Stimulated activated CD4-positive, alpha-beta T cell treated with anti-CD3 and anti-CD28 coated beads, Interleukin-2, amount 100 ng/mL, for 24 hours (primary cell): ENCODE measurements at places on chromosomes 13 and 19.

DNA sequence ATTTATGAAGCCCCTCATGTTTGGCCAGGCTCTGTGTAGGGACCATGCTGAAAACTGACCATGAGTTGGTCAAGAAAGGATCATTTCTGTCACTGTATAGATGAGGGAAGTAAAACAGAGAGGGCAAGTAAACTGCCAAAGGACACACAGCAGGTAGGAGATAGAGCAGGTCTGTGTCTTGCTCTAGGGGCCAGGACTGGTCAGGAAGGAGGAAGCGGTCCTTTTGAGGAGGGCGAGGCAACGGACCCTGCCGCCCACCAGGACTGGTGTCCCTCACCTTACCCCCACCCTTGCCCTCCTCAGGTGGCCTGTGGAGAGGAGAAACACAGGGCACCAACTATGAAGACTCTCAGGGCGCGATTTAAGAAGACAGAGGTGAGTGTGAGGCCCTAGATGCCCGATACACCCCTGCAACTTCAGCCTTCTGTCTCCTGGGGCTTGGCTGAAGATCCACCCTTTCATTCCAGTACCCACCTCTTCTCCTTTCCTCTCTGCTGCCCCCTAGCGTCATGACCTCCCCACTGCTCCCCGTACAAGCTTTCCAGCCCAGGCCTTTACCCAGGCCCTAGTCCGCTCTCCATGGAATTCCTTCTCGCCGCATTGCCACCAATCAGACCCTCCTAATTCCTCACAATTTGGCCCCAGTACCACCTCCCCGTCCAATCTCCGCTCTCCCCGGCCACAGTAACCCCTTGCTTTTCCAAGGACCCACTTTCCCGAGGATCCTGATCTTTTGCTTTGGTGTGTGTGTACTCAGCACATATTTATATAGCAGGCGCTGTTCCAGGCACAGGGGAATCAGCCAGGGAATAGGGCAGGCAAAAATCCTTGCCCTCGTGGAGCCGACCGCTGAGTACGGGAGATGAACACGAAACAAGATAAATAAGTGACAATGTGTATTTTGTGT is 3.9 kb downstream of the ANKRD24 start:
- DNase-seq = peak; percentile 87

DNA sequence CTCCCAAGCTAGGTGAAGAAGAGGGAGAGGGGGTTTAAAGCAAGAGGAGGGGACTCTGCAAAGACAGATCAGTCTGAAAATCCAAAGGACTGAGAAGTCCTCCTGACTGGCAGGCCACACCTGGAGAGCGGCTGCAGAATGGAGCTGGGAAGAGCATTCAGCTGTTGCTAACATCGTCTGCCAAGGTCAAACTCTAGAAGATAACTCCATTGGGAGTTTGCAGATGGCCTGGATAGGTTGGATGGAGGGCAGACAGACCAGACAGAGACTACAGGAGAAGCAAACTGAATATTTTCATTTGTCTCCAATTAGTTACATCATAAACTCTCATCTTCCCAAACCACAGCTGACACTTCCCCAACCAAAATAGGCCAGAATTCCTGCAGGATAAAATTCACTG is 19.9 kb upstream of the SHISA2 start:
- no peak for DNase-seq

- no peak for DNase-seq
Measured at GRCh38 chr13:42865768-42866102, 84.4 kb downstream of the FAM216B start.

GRCh38 chr19:46067691-46068090 is 26.9 kb upstream of the IGFL4 start:
- no peak for DNase-seq

- no peak for DNase-seq
Measured at GRCh38 chr13:103844471-103844870, 778.3 kb upstream of the SLC10A2 start.

GRCh38 chr13:79548902-79549301 is 67.9 kb downstream of the NDFIP2 start:
- no peak for DNase-seq

DNA sequence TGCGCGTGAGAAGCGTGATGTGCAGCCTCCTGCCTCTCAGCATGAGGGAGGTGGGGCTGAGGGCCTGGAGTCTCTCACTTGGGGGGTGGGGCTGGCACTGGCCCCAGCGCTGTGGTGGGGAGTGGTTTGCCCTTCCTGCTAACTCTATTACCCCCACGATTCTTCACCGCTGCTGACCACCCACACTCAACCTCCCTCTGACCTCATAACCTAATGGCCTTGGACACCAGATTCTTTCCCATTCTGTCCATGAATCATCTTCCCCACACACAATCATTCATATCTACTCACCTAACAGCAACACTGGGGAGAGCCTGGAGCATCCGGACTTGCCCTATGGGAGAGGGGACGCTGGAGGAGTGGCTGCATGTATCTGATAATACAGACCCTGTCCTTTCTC is 8.7 kb downstream of the CD177 start:
- DNase-seq = no peak

DNA sequence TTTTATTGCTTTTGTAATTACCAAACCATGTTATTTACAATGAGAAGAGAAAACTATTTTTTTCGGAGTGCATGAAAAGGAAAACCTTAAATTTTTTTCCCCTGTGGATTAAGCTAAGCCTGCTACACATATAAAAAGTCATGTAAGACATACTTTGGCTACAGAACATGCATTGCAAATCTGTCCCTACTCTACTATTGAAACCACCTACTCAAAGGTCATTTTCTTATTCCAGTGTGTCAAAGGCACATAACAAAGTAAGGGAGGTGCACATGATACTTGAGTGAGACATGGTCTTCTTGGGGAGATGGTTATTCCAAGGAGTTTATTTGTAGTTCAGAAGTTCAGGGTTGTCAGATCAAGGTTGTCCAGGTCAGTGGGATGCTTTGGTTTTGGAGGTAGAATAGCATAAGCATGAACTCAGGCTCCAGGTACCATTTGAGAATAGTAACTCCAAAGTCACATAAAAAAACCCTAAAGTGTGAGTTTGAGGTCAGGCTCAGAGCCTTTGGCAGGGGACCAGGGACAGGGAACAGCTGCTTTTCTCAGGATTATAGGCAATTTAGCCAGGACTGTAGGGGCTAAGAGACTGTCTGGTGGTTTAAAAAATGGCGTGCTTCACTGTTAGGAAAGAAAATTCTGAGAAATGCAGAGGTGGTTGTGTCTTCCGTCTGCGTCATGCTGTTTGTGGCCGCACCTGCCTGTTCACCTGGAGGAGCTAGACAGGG is 15.4 kb downstream of the FARP1 start:
- no peak for DNase-seq

DNA sequence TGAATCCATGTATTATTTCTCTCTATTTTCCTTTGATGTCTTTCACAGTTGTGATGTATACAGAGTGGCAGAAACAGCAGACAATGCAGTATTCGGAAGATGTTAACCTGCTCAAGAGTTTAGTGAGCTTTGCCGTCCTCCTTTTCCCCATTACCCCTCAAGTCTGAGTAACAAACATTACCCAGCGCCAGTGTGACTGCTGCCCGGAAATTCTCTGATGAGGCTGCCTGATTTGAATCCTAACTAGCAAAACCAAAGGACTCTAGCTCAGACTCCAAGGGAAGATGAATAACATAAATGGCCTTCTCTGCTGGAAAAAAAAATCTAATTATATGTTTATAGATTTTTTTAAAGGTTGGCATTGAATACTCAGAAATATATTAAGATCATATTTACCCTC is 247.3 kb upstream of the SOX21 start:
- no peak for DNase-seq

DNA sequence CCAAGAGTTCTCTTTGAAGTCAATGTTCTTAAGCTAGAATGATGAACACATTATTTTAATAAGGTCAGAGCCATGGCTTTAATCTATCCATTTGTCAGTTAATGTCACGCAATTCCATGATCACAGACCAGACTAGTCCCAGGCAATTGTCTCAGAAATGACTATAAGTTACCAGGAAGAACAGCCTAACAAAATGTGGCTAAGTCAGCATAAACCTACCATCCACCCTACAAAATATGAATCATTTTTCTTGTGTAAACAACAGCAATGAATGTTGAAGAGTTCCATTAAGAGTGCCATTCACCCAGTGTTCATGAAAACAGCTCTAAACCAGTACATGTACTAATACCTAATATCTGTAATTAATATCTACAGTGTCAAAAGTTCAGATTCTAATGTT is 127.5 kb downstream of the KCTD12 start:
- DNase-seq = no peak

DNA sequence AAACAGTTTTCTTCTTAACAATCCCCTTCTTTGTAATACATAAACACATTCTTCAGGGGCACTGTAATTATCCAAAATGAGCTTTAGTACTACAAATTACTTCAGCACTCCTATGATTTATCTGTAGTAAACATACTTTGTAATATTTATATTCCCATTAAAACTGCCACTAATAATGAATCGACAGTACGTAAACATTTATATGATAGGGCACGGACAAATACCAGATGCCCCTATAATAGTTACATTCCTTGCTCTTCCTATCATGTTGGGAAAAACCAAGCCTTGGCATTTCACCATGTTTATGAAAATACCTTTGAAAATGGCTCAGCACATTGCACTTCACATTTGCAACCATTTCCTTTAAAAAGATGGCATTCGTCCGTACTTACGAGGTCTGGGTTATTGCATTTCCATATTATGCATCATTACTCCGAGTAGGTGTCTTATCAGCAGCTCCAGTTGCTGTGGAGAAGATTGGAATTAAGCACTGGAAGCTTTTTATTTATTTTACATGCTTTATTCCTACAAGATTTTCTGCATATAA is 1043.4 kb downstream of the DIAPH3 start:
- DNase-seq = no peak

DNA sequence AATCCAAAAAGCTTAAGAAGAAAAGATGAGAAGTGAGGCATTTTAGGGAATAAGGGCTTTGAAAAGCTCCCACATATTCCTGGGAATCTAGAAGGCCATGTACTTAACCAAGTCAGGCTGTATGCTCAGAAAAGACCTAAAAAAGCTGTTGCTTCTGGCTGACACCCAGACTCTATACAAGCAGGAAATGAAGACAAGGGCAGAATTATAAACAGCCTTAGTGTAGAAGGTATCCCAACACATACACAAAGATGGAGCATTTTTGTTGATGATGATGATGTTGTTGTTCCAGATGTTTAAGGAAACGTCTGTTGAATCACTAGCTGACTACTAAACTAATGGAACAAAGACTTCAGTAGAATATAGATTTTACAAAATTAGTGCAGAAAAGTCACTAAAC is 26.1 kb upstream of the N4BP2L1 start:
- DNase-seq = no peak

GRCh38 chr13:43431290-43431716 is 355.5 kb downstream of the ENOX1 start:
- DNase-seq = no peak

- no peak for DNase-seq
Measured at GRCh38 chr19:36028313-36029041, 4.2 kb downstream of the CLIP3 start.

DNA sequence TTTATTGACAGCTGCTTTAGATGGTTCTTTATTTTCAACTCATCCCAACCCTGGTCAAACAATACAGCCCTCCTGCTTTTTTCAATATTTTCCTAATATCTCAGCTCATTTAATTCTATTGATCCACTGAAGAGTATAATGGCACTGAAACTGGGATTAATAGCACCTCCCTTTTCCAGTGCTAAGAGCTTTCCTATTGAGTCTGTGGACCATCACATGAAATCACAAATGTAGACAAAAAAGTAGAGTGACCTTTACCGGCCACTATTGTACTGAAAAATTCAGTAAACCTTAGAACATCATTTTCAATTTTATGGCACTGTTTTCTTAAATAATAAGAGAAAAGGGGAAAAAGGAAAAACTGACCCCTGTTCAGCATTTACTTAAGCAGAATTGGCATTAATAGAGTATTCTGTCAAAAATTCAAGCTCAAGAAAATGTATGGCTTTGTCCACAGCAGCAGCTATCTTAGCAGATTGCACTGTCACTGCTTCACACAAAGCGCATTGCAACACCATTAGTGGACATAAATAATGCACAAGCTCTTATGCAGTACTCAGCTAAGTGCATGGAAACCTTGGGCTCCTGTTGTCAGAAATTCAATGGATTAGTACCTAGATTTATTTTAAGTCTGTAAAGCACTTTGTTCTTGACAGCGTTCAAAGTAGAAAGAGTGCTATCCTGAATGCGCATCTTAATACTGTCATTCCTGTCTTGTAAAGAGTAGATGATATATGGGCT is 851.0 kb upstream of the KLHL1 start:
- no peak for DNase-seq

GRCh38 chr19:45478454-45479238 is 10.8 kb downstream of the FOSB start:
- peak; percentile 93 for DNase-seq

DNA sequence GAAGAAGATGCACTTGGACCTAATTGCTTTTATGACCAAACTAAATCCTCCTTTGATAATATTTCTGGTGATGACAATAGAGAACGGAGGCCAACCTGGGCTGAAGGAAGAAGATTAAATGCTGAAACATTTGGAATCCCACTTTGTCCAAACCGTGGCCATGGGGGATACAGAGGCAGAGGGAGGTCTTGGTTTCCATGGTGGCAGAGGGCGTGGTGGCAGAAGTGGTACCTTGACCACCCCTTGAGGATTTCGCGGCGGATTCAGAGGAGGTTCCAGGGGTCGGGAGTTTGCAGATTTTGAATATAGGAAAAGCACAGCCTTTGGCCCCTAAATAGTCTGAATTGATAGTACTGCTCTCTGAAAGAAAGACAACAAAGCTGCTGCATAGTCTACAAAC is 7.2 kb upstream of the LILRB3 start:
- no peak for DNase-seq

GRCh38 chr19:3683405-3684053 is 16.7 kb downstream of the PIP5K1C start:
- DNase-seq = no peak

- no peak for DNase-seq
Measured at GRCh38 chr13:65378943-65379519, 1851.1 kb downstream of the PCDH9 start.
